ENCODE measurements at places on chromosomes 5 and 9.

GRCh38 chr9:89896806-89897340 lies 292.1 kb downstream of the GADD45G start:
- DNase-seq: no peak

DNA sequence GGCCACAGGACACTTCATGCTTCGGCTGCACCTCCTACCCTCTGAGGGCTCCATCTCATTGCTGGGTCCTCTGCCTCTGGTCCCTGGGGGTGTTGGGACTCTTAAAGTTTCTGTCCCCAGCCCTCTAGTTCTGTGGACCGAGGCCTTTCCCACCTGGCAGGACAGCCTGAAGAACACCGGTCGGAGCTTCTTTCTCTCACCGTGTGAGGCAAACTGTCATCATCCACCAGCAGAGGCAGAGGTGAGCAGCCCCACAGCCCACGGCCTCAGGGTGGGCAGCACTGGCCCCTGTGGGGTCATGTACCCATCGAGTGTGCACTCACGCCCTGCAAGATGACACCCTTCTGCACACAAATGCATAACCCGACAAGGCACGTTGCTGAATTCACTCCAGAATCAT lies 49.9 kb downstream of the IRX2 start:
- DNase-seq: no peak

DNA sequence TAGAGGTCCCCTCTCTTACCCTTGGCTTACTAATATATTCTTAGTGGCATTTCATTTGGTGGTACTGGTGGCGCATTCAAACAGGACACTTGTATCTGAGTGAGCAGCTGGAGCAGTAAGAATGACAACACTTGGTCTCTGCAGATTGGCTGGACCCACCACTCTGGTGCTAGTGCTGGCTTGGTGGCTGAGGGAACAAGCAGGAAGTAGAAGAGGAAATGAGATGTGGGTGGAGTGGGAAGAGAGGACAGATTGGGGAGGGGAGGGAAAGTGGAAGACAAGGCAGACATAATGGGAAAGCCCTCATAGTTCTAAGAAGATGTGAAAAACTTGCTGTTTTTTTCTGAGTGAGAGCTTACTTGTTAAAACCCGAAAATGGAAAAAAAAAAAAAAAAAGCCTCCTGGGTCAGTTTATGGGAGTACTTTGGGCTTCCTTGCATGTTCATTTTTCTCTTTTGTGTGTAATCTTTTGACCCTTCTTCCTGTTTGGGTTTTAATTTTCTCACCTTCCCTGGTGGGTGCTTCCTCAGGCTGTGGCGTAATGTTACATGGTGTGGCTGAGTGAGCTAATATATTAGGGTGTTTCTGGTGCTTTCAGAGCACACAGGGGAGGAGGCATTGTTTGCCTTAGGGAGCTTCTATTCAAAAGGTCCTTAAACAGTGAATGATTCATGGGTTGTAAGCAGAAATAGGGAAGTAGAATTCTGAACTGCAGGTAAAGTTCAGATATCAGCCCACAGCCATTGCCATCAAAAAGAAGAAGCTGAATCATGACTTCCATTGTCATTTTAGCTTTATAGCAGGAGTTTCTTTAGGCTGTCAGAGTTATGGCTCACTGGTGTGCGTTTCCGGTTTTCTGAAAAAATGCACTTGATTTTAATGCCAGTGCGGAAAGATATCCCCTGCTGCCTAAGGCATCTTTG lies 52.3 kb downstream of the TLE4 start:
- no peak for DNase-seq

DNA sequence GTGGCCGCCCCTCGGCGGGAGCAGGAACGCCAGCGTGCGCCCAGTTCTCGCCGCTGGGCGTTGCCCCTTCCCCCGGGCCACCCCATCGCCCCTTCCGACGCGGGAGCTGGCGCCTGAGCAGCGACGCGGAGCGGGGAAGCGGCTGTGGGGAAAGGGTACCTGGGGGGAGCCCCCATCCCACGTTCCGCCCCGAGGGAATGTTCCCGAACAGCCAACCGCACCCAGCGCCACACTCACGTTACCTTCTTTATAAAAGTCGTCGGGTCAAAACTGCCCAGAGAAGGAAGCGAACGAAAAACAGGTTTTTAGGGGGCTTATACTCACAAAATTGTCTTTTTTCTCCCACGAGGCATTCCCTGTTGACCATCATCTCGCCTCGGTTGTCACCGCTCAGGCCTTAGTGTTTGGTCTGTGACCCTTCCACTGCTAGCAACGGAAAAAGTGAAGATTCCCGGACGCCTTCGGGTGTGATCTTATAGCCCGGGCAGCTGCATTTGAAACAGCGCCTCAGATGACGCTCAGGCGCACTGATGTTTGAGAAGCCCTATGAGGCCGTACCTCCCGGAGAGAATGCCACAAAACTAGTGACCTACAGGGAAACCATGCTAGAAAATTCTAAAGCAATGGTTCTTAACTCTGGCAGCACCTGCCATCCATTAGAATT lies 475 bp upstream of the GOLM1 start:
- no peak for DNase-seq

GRCh38 chr5:109685916-109686315 lies 3.8 kb upstream of the MAN2A1 start:
- no peak for DNase-seq

Measured in spleen (tissue), 13 donors.